Activated naive CD8-positive, alpha-beta T cell treated with anti-CD3 and anti-CD28 coated beads, Interleukin-2, amount 10 ng/mL, durations not matched to agents 7 days and 5 days (primary cell): ENCODE measurements at places on chromosomes 1 and 21.

GRCh38 chr1:1120866-1121591, 5.1 kb upstream of the C1orf159 start:
- no peak for DNase-seq

GRCh38 chr1:47934243-47934805, 62.9 kb downstream of the TRABD2B start:
- DNase-seq, result no peak

- no peak for DNase-seq
Measured at GRCh38 chr1:193680924-193681316, 494.5 kb upstream of the B3GALT2 start.

DNA sequence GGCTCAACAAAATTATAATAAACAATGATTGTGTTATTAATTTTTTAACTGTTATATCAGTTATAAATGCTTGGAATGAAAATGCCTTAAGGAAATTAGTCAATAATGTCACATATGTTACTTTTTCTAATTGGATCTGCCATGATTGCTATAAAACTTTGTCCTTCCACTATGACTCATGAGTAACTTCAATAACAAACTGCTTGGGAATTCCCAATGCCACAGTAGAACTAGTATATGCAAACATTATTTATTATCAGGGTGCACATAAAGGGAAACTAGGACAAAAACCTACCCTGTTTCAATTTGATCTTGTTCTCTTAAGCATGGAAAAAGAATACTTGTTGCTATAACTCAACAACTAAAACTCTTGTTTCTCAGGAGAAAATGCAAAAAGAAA, 59.1 kb upstream of the PDC start:
- DNase-seq, result no peak

DNA sequence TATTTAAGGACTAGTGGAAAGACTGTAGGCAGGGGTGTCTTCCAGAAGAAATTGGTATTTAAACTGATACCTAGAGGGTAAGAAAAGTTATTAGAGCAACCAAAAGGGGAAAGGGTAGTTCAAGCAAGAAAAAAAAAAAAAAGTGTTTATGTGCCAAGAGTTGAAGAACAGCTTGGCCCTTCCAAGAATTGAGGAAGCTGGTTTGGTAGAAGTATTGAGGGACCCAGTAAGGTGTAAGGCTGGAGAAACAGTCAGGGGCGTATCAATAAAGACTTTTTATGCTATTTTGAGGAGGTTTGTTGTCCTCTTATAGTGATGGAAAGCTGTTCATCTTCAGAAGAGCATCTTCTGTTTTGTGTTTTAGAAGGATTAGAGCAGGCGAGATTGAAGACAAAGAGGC, 108.3 kb downstream of the PTPRC start:
- no peak for DNase-seq

DNA sequence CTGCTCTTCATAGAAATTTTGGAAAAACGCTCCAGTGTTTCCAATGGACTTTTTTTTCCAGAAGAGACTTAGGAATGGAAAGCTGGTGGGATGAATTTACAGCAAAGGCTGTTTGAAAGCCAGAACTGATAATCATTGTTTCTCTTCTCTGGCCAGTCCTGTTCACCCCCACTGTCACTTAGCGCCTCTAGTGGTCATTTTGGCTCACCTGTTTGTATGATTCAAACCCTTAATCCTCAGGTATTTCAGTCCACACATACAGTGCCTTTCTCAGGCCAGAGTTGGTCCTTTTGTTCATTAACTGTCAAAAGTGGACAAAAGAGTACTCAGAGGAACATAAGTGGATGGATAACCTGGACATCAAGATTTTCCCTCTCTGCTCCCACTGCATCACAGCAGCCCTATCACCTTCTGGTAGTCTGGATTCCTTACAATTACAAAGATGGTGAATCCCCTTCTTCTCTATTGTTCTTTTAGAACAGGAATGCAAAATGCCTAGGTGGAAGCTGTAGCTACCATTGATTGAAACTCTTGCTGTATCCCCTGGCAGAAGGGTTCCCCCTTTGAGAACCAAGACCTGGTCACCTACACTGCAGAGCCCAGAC, 177.6 kb upstream of the OLFM3 start:
- DNase-seq, result no peak

- no peak for DNase-seq
Measured at GRCh38 chr1:192559115-192560006, 16.2 kb upstream of the RGS1 start.

- DNase-seq, result no peak
Measured at GRCh38 chr1:54980528-54981241, at the start of gene TMEM61. Gene TMEM61, plus strand, starts transcription at chr1:54980628. Its CDS starts 438 bp downstream, at chr1:54981066.
